ENCODE measurements at places on chromosomes 4 and X.

DNA sequence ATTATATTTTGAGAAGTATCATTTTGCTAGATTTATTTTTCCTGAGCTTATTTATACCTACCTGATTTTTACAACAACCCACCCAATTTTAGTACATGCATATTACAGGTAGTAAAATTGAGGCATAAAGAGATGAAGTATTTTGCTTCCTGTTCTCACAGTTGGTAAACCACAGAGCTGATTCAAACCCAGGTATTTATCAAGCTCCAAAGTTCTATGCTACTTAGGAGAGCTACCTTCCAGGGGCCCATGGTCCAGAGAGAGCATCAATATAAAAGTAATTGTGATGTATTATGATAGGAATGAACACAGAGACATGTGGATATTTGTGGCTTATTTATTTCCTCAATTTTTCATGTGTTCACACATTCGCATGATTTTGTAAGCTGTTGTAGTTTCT lies 20.2 kb upstream of the GBA3 start:
- DNase-seq = no peak

DNA sequence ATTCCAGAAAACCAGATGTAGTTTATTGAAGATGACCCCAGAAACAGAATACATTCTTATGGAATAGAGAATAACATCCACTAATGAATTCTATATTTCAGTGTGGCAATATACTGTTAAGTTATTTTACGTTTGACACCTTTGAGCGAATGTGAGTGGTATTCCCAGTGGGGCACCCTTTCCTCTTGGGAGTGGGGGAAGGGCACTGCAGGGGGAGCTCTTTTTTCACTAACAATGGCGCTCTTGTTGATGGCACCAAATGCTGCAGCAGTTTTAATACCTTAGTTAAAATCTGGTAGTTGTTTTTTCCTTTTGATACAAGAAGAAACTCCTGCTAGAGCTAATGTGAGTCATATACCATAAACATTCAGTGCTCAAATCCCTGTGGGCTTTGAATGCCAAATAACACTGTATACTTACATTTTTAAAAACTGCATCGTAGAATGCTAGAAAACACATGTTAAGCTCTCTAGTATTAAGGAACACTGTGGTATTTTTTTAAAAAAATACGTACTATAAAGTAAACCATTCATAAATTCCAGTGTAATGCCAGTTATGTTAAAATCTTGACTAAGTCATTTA lies 178.5 kb downstream of the DCHS2 start:
- no peak for DNase-seq

GRCh38 chr4:11074581-11075241 lies 354.0 kb downstream of the HS3ST1 start:
- no peak for DNase-seq

DNA sequence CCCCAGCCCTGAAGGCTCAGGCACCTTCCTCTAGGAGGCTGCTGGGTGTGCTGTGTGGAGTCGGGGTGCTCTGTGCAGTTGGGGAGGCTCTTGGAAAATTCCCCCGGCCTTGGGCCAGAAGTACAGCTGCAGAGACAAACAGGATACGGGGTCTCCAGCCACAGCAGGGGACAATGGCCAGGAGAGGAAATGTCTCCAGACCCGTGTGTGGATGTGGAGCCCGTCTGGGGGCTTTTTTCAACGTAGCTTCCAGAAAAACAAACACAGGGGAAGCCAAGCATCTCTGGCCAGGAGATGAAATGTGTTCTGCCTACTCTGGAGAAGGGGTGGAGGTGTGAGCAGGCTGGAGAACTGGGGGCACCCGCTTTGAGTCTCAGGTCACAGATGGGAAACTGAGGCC lies 3.7 kb upstream of the SH3TC1 start:
- no peak for DNase-seq

GRCh38 chrX:104195489-104196084 lies 29.3 kb downstream of the FAM199X start:
- DNase-seq = no peak

- DNase-seq = no peak
These were observed 9.9 kb downstream of the VEGFC start for GRCh38 chr4:176782794-176783193.

DNA sequence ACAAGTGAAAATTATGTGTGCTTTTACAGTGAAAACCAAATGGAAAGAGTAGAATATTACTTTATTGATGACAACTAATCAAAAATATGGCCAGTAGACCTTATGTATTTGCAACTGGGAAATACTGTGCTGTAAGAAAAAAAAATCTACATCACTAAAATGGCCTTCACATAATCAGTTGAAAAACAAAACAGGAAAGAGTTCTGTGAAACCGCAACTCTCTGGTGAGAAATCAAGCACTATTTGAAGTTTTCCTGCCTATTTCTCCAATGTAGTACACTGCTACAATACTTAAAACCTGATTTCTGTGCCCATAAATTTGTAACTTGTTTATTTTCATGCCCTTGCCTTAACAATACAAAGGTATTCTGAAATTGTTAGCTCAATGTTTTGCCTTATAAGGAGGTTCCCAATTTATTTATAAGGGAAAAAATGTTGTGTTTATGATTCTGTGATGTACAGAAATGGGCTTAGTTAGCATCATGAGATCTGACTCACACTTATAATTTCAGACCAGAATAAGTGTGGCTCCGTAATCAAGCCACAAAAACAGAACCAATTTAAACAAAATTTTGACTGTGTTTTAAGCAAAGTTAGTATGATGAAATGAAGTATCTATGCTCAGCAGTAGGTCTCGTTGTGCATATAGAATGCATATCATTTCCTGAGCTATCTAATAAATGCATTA lies 147.1 kb downstream of the FAT4 start:
- DNase-seq = no peak

DNA sequence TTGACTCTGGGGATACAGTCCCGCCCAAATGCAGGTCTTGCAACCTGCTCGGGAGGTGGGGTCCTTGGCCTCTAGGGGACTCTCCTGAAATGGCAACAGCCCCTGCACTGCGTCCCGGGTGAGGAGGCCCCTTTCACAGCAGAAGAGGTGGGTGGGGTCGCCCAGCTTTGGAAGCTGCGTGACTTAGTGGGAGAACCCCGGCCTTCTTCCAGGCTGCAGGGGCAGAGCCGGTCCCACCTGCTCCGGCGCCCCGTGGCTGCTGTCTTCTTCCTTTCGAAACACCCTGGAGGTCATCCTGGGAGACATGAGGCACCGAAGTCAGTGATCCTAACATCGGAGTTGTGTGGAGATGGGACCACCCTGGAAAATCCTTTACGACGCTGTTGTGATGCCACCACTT lies 103.7 kb upstream of the ADRA2C start:
- DNase-seq = no peak

DNA sequence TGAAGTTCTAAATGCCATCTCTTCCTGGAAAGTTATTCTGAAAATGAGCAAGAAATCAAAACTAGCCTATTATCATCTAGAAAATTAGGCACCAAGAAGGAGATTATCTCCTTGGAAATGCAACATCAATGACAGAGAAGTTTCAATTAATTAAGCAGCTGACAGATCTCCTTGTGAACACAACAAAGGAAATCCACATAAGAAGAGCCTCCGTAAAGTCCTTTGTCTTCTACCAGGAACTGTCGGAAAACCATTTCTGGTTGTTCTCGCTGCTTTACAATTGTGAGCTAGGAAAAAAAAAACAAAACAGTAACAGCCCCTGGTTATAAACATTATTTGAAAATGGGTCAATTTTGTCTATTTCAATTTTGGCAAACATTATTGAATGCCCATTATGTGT lies 38.2 kb downstream of the METTL14 start:
- no peak for DNase-seq

- DNase-seq = no peak
These were observed 53.9 kb downstream of the BMPR1B start for GRCh38 chr4:94811643-94812042.

DNA sequence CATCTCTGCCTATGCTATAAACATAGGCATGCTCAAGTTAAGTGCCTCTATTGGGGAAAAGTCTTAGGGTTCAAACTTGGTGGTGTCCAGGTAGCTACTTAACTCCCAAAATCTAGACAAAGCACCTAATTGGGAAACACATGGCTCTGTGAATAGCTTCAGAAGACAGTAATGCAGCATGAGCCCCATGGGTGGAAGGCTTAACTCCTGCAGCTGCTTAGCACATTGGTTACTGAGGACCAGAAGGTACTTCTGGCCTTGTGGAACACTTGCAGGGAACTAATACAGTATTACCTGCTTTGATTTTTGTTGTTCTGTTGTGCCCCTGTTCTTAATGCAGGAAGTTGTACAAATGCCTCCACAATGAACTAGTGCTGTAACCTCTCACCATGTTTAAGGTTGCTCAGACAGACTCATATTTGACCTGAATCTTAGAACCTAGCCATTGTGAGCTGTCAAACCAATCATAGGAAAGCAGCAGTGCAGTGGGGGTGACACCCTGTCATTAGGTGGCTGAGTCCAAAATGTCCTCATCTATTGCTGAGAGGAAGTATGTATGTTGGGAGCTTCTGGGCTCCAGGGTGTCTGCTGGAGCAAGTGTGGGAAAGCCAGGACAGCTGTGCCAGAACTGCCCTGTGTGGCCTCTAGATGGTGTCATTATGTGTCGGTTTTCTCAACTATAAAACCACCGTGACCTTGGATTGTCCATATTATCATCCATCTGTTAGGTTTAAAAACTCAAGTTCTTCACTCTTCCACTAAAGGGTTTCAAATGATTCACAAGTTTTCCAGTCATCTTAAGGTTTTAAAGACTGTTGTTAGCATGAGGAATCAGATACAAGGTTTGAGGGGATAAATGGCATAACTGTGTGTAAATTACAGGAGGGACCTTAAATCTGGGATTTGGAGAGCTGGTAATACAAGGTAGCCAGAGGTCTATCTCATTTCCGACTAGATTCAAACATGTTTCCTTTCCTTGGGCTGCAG lies 69.9 kb upstream of the WDR1 start:
- no peak for DNase-seq

GRCh38 chrX:125762954-125763353 lies 403.1 kb downstream of the DCAF12L2 start:
- DNase-seq = no peak

- no peak for DNase-seq
These were observed 2.6 kb downstream of the FAAH2 start for GRCh38 chrX:57289089-57289488.

DNA sequence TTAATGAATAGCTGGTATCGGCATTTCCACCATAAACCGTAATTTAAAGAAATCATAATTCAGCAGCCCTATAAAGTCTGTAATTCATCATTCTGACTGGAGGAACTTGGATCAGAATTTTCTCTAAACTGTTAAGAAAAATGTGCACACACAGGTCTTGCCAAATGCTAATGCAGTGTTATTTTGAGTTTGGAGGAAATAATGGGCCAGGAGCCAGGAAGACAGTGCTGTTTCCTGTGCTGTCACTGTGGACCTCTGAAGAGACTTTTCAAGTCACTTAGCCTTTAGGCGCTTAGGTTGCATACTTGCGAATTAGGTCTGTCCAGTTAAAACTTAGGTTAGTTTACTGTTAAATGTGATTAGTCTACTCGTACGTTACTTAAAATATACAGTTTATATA lies 137.5 kb upstream of the ANXA3 start:
- DNase-seq = no peak

DNA sequence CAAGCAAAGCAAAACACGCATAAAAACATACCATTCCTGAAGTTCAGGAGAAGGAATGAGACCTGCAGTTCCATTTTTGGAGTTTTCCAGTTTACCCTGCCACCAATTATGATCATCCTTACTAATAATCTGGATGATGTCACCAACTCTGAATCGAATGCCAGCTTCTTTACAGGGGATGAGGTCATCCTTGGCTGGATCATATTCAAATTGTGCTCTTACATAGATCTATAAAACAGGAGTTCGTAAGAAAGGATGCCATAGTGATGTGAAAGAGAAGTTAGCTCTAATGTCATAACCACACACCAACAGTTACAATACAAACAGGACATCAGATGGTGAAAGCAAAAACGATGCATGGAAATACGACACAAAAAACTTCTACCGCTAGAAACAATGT lies 106.5 kb downstream of the NYX start:
- no peak for DNase-seq

DNA sequence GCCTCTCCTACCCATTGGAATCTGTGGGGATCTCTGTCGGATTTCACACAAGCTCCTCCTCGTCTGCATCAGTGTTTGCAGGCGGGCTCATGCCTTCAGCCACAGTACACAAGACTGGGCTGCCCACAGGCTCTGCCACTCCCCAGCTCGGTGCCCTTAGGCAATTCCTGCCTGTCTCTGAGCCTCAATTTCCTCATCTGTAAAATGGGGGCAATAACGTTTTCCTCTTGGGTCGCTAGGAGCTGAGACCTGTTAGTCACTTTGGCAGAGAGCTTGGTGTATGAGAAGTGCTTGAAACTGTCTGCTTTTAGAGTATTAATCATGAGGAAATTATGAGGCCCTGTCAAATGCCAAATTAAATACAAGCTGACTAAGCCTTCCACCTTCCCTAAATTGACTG lies 27.6 kb upstream of the MSX1 start:
- no peak for DNase-seq

GRCh38 chr4:117084866-117085701 lies at the start of gene TRAM1L1:
TSS of gene TRAM1L1 (minus strand) at chr4:117085576. CDS start at chr4:117085393, 183 bp downstream.
- DNase-seq = peak; percentile 78

All from endothelial cell (in vitro differentiated cells).